AG04450 (cell line): ENCODE measurements at places on chromosomes 2 and 18.

DNA sequence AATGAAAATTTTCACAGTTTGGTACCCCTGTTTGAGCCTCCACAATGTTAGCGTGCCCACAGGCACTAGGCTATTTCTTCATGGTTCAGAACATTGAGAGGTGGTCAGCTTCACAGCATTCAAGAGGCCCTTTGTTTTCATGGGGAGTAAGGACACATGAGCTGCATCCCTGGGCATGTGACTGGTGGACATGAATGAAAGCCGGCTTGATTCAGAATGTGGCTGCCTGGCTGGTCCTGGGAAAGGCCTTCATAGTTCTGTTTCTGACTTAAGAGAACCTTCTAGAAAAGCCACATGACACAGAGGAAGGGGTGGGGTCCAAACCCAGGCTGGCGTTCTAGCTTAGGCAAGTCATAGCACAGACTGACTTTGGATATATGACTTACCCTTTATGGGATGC, 420.6 kb downstream of the CMPK2 start:
- no peak for DNase-seq

DNA sequence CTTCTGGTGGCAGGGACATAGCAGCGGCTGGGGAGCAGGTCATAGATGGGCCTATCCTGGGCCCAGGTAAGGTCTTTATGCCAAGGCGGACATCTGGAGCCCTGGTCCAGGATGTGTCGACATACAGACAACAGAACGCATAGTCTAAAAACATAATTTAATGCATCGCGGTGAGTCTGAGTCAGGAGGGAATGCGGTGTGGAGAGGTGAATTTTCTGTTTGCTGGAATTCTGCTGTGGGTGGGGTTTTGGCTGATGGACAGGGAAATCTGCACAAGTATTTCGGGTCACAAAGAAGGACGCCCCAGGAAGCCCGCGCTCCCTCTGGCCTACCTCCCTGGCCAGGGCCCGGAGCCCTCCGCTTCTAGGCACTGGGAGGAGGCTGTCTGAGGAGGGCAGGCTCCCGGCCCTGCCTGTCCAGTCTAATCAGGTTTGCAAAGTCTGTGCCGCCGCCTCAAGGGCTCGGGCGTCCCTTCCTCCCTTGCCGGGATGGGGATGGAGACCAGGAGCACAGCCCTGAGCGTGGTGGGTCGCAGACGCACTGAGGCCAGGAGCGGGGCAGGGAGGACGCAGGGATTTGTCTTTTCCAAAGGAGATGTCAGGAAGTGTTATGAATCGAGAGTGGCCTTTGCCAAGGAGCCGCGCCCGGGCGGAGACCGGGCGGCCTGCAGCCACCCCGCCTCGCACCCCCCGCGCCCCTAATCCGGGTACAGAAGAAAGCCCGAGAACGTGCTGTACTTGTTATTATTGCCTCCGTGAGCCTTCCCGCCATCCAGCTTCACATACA, 2.3 kb downstream of the C1QL2 start:
- no peak for DNase-seq

- peak; percentile 80 for DNase-seq
These were observed 128.8 kb upstream of the TRIB2 start for GRCh38 chr2:12587729-12588522.

DNA sequence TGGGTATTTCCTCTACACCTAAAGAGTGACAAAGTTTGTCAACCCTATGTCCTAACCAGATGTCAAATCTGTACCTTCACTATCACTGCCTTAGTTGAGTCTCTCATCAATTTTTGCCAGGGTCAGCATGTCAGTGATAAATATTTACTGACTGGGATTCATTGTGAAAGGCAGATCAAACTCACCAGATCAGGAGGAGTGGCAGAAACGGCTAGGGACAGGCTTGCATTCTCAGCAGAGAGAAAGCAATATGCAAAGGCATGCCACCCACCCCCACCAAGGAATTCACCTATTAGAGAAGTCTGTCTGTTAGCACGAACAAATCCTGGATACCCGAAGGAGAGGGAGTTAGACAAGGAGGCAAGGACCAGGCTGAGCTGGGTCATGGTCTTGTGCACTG, 62.6 kb downstream of the PTPN2 start:
- no peak for DNase-seq

DNA sequence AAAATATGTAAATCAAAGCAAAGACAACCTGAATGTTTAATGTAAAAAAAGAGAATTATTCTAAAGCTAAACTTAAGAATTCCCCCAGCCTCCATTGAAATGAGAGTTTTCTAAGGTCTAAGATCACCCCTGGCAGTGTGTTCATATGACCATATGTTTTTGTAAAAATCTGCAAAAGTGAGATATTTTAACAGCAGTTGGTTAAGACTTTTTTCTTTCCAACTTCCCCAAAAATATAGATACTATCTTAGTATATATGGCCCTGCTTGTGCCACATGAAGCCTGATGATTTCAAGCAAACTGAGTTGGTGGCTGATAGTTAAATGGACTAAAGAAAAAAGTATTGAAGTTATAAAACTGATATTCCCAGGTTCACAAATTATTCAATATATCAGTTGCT, 35.4 kb downstream of the ZNF804A start:
- DNase-seq: no peak

- DNase-seq: no peak
These were observed 174.1 kb upstream of the ALPP start for GRCh38 chr2:232204457-232204931.

- DNase-seq: no peak
These were observed 89.4 kb upstream of the LRP1B start for GRCh38 chr2:142220239-142220638.

DNA sequence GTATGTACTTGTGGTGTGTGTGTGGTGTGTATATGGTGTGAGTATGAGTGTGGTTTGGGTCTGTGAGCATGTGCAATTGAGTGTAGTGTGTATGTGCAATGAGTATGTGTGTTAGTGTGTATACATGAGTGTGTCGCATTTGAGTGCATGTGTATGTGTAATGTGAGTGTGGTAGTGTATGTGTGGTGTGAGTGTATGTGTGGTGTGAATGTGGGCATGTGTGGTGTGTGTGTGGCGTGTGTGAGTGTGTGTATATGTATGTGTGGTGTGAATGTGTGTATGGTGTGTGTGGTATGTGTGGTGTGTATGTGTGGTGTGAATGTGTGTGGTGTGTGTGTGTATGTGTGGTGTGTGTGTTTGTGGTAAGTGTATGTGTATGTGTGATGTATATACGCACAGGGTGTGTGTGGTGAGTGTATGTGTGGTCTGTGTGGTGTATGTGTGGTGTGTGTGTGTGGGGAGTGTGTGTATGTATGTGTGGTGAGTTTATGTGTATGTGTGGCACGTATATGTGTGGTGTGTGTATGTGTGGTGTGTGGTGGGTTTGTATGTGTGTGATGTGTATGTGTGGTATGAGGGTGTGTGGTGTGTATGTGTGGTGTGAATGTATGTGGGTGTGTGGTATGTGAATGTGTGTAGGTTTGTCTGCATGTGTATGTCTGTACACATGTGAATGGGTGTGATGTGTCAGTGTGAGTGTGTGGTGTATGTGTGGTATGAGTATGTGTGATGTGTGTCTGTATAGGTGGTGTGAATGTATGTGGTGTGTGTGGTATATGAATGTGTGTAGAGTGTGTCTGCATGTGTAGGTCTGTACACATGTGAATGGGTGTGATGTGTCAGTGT, 123.4 kb downstream of the DOCK10 start:
- DNase-seq: no peak

- no peak for DNase-seq
These were observed 858 bp downstream of the POLR1B start for GRCh38 chr2:112542984-112543661.
